ENCODE measurements at places on chromosomes 2 and 18.

- no peak for DNase-seq
These were observed 31.0 kb upstream of the GMPPA start for GRCh38 chr2:219467736-219468075.

DNA sequence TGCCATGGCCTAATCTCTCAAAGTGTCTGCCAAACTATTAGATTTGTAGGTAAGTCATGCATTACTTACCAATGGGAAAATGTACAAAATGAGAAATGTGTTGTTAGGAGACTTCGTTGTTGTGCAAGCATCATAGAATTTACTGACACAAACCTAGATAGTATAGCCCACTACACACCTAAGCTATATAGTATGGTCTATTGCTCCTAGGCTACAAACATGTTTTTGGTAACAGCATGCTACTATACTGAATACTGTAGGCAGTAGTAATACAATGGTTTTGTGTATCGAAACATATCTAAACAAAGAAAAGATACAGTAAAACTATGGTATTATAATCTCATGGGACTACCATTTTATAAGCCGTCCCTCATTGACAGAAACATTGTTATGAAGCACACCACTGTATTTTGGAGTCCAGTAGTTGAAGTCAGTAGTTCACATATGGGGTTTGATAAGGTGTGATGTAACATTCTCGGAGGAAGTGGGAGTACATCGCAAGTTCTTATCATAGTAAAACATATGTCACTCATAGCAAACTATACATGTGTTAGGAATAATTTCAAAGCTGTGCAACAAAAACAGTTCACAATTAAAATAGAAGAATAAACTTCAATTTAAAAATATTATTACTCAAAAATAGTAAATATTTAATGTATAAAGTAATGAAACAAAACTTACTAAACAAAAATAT, 12.0 kb upstream of the GTF2A1L start:
- DNase-seq, result no peak

DNA sequence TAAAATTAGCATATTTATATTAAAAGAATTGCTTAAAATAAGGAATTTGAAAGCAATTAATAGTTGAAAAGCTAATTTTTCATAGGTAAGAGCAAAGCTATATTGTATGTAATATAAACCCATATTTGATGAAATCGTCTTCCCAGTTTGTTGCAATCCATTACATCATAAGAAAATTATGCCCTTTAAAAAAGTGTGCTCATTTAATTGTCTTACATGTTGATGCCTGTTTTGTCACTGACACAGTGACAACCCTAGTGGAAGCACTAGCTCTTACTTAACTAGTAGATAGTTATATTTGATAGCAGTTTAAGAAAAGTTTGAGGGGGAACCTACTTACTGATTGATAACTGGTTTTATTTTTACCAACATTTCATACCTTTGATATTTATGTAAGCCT, 30.0 kb upstream of the IL18RAP start:
- DNase-seq, result no peak

DNA sequence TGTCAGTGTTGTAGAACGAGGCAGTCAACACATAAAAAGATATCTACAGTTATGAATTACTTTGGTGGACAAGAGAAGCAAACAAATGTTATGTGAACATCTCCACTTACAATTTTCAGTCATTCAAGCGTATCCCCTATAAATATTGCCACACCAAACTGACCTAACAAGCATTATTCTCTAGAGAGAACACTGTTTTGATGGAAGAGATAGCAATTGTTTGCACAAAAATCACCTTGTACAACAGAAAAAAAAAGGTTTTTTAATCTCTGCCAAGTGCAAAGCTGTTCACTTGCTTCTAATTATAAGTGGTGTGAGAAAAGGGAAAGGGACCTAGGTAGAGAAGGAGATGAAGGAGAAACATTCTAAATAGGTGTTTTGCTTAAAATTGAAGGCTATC, 33.8 kb downstream of the PID1 start:
- no peak for DNase-seq

GRCh38 chr2:149562324-149562723, 25.3 kb downstream of the MMADHC start:
- DNase-seq, result no peak

- DNase-seq, result no peak
These were observed 68.9 kb upstream of the THOC1 start for GRCh38 chr18:336713-337112.

DNA sequence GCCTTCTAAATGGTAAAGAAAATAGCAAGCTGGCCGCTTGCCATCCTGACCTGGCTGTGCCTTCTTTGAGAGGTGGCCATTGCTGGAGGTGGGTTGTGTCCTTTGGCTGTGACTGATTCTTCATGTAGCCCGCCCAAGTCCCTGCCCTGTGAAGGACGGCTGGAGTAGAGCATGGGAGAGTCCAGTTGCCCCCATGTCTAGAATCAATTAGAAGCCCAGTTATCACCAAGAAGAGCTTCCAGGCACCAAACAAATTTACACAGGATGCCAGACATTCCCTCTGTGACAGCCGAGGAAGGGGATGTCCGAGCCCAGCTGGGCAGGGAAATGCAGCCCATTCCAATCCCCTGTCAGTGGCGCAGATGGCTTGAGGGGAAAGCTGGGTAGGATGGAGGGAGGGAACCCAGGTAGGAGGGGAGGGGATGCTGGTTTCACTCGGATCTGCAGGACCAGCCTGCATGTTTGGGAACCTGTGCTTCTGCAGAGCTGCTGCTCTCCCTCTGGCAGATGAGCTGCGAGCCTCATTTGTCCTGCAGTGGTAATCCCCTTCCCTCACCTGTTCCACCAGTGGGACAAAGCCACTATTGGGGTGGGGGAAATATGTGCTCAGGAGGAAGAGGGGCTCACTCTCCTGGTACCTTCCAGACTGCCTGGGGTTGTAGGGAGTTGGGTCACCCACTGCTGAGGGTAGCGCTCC, 25.7 kb upstream of the ASB18 start:
- DNase-seq, result no peak

- DNase-seq, result no peak
These were observed 136.9 kb downstream of the HDAC4 start for GRCh38 chr2:239263669-239264491.

GRCh38 chr18:7575465-7576028, 8.4 kb downstream of the PTPRM start:
- no peak for DNase-seq

GRCh38 chr2:241381872-241382271, 25.8 kb downstream of the FARP2 start:
- no peak for DNase-seq

DNA sequence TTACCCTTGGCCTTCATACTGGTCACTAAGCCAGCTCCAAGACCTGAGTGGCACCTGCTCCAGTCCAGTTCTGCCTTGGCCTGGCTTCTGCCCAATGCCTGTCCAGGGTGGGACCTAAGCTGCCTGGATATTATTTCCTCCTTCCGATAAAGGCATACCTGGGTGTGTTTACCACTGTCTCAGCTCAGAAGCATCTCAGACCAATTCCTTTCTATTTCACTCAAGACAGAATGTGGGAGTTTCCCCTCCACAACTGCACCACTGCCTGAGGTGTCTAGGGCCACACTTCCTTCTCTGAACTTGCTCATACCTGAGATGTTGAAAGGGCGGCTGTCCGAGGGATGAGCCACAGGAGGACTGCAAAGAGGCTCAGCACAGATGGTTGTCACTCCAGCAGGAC, 18.4 kb upstream of the CAB39 start:
- DNase-seq, result no peak

DNA sequence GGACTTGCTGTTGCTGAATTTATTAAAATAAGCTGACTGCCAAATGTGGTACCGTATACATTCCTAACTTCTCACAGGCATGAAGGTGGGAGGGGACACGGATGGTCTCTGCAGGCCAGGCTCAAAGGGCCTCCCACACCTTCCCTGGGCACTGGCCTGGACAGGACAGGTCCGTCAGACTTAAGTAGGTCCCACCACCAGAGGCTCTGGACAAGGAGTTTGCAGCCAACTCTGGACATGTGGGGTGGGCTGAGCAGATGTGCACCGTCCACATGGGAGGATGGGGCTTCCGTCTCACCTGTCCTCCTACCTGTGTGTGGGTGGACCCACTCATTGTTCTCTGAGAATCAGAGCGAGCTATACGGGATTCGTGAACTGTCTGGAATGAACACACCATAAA, 8.2 kb downstream of the ODC1 start:
- DNase-seq, result no peak

DNA sequence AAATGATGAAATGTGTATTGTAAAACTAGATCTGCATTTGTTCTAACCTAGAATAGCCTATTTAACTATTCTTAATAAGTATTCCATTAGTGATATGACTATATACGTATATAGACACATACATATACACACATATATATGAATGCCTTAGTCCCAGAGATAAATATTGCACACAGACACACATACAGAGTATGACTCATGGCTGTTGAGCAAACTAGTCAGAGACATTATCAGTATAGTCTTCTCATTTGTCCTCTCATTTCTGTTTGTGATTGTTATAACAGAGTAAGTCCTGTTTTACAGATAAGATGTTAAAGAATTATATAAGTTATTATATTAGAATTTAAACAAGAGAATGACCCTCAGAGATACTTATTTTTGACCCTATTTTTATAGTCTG, 202.5 kb downstream of the CCDC102B start:
- no peak for DNase-seq

GRCh38 chr18:37566479-37567060, 972 bp upstream of the CELF4 start:
- no peak for DNase-seq

GRCh38 chr2:236599059-236599458, 29.4 kb downstream of the ACKR3 start:
- DNase-seq, result no peak

GRCh38 chr2:216696751-216697560, 1.6 kb upstream of the IGFBP5 start:
- no peak for DNase-seq

DNA sequence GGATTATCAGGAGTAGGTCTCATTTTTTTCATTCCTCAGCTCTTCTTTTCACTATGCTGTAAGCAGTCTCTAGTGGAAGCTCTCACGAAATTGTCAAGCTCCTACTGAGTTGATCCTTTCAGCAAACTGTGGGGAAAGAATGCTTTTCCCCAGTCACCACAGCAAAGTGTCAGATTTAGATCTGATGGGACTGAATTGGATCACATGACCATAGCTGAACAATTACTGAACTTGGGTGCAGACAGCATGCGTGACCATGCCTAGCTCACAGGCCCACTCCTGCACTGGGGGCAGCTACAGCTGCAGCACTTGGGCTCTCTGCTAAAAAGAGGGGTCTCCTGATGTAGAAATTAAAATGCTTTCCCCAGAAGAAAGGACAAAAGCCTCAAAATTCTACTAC, 3.1 kb downstream of the ARHGAP15 start:
- no peak for DNase-seq

GRCh38 chr2:133734716-133735495, 166.6 kb upstream of the NCKAP5 start:
- DNase-seq, result no peak

- DNase-seq, result no peak
These were observed 43.0 kb upstream of the GTF2A1L start for GRCh38 chr2:48574353-48575287.

GRCh38 chr2:151947813-151948165, 119.6 kb upstream of the ARL5A start:
- no peak for DNase-seq

DNA sequence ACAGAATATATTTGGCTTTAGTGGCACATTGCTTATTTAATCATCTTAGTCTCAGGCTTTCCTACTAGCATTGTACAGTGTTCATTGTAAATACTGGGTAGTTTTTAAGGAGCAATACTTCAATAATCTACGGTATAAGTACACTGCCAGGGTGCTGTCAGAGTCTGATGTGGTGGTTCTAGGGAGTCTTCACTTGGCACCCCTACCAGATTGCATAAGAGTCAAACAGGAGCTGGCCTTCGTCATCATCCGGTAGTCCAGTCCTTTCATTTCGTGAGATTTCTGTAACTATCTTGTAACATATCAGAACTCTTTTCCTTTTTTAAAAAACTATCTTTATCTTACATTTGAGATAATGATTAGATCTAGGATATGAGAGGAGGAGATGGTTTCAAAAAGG, 91.1 kb downstream of the ZNF532 start:
- no peak for DNase-seq

DNA sequence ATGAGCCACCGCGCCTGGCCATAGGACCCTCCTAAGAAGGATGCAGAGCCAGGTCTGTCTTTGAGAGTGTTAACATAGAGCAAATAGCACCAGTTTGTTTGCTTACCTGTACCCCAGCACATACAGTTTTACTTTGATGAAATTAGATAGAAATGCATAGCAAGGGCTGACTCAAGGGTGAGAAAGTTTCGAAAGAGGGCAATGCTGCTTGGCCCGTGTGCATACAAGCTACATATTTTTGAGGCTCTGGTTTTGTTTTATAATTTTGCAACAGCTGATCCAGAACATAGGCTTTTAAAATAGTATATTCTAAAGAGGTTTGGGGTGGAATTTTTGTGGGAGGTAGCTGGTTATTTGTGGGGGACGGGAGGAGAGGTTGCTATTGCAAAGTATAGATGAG, 151.7 kb downstream of the MCFD2 start:
- DNase-seq, result no peak

- no peak for DNase-seq
These were observed 59.4 kb upstream of the CTLA4 start for GRCh38 chr2:203808046-203808750.

DNA sequence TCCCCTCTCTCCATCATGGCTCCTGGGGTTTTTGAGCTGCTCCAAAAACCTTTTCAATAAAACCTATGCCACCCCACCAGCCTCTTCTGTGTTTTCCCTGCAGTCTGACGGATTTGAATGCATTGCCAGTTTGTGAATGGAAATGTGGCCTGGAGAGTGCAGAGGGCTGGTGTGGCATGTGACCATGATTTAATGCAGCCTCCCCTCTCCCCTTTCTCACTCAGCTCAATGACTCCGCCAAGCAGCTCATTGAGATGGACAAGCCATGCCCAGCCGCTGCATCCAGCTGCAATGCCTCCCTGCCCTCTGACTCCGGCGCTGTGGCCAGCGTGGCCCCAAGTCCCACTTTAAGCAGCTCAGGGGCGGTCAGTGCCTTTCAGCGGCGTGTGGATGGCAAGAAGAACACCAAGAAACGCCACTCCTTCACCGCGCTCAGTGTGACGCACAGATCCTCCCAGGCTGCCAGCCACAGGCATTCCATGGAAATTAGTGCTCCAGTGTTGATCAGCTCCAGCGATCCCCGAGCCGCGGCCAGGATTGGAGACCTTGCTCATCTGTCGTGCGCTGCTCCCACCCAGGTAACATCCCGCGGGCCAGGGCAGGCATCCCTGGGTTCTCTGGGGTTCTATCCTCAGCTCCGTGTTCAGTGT, 215.3 kb downstream of the SEPTIN10 start:
- no peak for DNase-seq

DNA sequence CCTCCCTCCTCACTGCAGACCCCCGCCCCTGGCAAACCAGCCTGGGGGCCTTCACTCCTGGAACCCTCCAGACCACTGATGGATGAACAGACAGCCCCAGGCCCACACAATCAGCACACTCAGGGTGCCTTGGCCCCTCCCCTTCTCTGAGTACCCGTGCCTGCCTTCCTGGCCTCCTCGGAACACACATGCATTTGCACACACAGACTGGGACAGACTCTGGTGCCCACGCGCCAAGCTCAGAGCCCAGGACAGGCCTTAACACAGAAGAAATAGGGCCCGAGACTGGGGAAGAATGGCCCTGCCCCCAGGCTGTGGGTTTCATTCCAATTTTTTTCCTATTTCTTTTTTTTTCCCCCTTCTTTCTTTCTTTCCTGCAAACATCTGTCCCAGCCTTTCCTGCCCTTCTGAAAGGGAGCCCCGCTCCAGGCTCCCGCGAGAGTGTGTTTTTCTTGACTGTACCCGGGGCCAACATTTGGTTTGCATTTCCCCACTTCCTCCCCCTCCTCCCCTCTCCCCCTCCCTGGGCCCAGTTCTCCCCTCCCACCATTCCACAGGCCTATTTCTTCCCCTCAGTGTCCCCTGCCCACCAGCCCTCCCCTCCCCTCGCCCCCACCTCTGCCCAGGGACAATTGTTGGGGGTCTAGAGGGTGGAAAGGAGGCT, 618 bp upstream of the TNS1 start:
- DNase-seq, result no peak

All from activated gamma-delta T cell treated with Interleukin-2 at 50 U/mL for 16 hours (primary cell).